ENCODE measurements at places on chromosomes 11 and 22.

GRCh38 chr11:17650127-17650911, 69.1 kb upstream of the MYOD1 start:
- DNase-seq, result no peak

DNA sequence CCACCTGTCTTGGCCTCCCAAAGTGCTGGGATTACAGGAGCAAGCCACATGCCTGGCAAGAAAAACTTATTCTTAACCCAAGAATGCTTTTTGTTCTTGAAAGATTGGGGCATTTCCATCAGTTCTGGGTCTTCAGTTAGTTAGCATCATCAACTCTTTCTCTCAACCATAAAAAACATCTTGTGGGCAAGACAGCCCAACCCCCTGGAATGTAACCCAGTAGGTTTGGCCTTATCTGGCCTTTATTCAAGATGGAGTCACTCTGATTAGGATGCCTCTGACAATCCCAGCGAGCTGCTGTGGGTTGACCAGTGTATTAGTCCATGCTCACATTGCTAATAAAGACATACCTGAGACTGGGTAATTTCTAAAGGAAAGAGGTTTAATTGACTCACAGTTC, 9.2 kb upstream of the TPCN2 start:
- no peak for DNase-seq

DNA sequence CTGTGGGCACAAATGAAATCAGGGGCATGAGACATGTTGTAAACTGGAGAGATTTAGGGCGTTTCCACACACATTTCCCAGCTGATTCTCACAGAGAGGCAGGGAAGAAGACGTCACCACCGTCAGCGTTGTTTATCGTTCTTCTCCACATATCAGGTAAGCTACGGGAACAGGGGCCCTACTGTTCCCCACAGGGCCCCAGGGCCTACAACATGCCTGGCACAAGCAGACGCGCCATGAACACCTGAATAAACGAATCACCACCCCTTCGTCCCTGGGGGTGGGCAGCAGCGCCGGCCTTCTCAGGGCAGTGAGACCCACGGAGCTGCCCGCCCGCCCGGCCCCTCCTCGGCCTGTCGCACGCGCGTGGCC, 342 bp downstream of the EFCAB6 start:
- peak; percentile 9 for DNase-seq

DNA sequence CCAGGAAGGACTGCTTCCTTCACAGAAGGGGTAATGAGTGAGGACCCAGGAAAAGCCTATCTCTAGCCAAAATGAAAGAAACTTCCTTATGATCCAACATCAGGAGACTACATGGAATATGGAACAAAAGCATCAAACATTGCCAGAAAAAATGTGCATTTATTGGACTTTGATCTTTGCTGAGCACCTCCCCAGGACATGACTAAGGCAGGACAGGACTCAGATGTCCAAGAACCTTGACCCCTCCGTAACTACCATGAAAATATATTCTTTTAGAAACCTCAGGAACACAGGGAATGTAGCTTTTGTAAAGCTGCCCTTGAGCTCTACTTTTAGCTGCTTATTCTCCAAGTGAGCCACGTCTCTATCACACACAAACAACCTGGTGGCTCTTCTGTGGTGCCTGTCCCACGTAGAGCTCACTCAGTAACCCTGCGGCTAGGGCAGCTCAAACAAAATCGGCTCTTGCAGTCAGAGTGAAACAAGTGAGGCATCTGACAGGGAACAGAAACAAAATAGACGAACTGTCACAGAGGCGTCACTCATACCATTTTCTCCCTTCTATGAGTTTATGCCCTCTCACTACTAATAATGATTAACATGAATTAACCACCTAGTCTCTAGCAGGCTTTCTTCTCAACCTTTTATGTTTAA, 471.5 kb upstream of the API5 start:
- no peak for DNase-seq

- DNase-seq, result peak; percentile 17
Observed at GRCh38 chr11:68039526-68040086, 781 bp downstream of the TCIRG1 start.
